ENCODE measurements at places on chromosomes 16 and 17.

- peak; percentile 4 for DNase-seq
Measured at GRCh38 chr17:19579867-19580565, 46.4 kb downstream of the SLC47A1 start.

DNA sequence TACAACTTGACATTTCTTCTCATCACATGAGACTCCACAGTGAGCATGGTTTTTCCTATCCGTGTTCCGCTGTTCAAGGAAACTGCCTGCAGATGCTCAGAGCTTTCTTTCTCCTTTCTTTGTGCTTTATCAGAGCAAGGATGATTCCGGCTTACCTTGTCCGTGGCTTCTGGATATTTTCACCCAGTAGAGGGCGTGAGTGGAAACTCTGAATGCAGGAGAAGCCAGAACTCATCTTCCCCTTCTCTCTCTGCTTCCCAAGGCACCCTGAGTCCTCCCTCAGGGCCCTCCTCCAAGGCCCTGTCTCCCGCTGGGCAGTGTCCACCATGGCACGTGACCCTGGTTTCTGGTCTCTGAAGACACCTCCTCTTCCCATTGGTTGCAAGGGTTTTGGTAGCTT is 721.1 kb upstream of the RBFOX1 start:
- DNase-seq: no peak

DNA sequence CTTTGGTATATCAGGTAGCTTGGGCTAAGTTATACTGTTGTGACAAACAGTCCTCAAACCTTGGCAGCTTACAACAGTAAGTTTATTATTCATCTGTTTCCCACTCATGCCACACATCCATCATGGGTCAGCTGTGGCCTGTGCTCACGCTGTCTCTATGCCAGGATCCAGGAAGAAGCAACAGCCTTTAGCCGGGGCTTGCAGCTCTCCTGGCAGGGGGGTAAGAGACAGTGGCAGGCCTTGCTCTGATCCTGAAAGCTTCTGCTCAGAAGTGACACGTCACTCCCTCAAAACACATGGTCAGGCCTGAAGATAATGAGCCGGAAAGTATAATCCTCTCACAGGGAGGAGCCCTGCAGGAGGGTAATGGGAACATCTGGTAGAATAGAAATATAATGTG is 377.6 kb downstream of the CPPED1 start:
- no peak for DNase-seq

DNA sequence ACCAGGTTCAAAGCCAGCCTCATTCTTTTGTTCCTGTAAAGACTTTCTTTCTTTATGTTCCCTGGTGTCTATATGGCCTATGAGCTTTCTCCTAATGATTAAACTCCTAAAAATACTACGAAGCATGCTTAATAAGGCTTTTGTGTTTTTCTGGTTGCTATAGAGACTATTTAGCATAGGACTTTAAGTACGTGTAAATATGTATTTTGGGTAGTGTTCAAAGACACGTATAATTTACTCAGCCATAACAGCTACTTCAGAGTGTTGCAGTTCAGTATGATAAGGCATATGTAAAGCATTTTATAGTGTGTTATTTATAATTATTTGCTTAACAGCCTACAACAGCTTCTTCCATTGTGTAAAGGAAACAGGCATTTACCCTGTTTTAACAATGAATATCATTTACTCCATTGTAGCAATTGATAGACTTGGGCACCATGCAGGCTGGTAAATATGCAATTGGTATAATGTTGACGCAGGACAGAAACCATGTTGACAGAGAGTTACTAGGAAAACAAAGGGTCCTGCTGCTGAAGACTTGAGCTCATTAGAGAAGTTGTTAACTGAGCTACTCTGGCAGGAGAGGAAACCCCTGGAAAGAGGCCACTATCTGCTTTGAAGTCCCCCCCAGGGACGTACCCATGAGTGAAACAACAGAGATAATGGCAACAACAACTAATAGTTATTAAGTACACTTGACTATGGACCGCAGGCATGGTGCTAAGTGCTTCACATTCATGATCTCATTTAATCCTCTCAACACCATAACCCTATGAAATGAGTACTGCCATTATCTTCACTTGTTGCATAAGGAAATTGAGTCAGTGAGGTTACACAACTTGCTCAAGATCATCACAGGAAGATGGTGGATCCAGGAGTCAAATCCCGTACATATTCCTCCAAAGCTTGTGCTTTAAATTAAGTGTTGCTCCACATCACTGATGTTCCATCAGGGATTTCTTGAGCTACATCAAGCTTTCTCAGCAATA is 342.2 kb upstream of the DYNLRB2 start:
- no peak for DNase-seq

DNA sequence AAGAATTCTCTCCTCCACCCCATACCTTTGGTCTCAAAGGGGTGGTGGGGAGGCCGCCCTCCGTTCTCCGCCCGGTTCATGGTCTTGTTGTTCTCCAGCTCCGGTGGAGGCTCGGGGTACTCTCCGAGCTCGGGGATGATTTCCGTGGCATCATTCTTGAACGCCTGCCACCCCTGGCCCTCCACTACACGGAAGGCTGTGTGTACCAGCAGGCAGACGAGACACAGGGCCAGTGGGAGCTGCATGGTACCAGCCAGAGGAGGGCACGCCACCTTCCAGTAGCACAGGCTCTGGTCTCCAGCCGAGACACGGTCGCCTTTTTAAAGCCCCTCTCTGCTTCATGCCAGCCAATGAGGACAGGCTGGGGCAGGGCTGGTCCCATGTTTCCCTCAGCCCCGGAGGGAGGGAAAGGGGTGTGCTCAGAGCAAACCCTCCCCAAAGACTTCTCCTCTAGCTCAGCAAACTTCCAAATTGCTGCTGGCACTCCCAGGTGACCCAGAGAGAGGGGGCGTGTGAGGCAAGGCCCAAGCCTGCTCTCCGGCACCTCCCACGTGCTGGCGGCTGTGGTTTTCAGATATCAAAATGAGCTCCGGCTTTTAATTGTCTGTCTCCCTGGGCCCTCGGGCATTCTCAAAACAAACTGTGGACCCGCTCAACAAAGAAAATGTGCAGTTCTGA is at the start of gene SOST:
Gene SOST (minus strand): TSS at position 295 of the 678 bp plus-strand sequence. CDS start 50 bp downstream, at position 245.
- no peak for DNase-seq

DNA sequence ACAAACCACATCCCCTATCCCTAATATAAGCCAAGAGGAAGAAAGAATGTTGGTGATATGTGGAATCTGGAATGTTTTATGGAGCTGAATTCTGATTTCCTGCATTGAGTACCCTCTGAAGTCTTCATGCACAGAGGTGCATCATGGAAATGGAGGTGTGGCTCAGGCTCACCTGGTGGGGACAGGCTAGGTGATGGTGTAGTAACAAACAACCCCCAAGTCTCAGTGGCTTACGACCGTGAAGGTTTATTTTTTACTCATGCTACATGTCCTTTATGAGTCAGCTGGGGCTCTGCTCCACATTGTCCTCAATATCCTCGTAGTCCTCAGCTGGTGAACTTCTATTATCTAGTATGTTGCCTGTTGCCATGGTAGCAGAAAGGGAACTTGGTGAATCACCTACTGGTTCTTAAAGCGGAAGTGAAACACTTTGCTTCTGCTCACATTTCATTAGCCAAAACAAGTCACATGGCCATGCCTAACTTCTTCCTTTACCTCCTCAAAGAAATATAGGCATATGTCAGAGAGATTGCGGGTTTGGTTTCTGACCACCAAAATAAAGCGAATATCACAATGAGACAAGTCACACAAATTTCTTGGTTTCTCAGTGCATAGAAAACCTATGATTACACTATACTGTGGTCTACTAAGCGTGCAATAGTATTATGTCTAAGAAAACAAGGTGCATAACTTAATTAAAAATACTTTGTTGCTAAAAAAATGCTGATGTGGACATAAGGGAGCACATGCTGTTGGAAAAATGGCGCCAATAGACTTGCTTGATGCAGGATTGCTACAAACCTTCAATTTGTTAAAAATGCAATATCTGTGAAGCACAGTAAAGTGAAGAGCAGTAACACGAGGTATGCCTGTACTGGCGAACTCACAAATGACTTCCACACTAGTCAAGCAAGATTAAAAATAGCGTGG is at the start of gene PMFBP1:
Gene PMFBP1 (minus strand): TSS at position 51 of the 930 bp plus-strand sequence. CDS start 947 bp downstream, outside the sequence.
- DNase-seq: peak; percentile 19

- no peak for DNase-seq
Measured at GRCh38 chr17:50818921-50819657, 16.3 kb upstream of the WFIKKN2 start.

All from stimulated activated CD4-positive, alpha-beta T cell treated with anti-CD3 and anti-CD28 coated beads, TNF-alpha, amount 100 ng/mL, for 48 hours (primary cell).